CD4-positive, alpha-beta T cell treated with Interleukin-2 at 100 ng/mL for 4 hours (primary cell): ENCODE measurements at places on chromosomes 1 and 21.

DNA sequence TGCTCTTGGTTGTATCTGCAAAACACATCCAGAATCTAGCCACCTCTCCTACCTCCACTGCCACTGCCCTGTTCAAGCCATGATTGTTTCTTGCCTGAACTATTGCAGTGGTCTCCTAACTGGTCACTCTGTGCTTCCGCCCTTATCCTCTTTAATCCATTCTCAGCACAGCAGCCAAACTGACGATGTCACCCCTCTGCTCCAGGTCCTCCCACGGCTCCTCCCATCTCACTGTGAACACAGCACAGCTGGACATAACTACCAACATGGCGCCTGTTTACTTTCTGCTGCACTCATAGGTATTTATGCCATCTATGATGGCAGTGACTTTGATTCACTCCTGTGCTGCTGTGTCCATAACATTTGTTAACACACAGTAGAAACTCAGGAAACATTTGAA lies 406.7 kb downstream of the DISC1 start:
- no peak for DNase-seq

- DNase-seq: no peak
These were observed 3.4 kb downstream of the LRRC71 start for GRCh38 chr1:156923670-156924477.

- DNase-seq: no peak
These were observed 34.1 kb downstream of the COL11A1 start for GRCh38 chr1:103074224-103074623.

GRCh38 chr1:169527001-169527400 lies 41.3 kb upstream of the SLC19A2 start:
- DNase-seq: no peak

DNA sequence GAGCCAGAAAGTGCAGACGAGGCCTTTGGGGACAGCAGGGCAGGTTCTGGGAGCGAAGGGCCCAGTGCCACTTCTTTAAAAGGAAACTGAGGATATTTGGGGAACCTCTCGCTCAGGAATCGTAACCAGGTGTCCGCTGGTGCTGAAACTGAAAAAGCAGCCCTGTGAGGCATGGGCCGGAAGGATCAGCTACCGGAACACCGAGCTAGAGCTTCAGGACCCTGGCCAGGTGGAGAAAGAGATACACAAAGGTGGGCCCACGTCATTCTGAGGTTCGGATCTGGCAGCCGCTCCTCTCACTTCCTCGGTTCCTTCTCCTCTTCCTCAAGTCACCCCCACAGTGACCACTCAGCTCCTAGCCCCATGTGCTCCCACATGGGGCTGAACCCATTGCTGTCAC lies 18.1 kb downstream of the MX2 start:
- DNase-seq: no peak
